ENCODE measurements at places on chromosomes 6 and 20.
A peak's percentile ranks its signal among the peaks of the same experiment; 100 is the strongest.

GRCh38 chr20:16388731-16389130 is 184.5 kb downstream of the KIF16B start:
- DNase-seq: no peak

DNA sequence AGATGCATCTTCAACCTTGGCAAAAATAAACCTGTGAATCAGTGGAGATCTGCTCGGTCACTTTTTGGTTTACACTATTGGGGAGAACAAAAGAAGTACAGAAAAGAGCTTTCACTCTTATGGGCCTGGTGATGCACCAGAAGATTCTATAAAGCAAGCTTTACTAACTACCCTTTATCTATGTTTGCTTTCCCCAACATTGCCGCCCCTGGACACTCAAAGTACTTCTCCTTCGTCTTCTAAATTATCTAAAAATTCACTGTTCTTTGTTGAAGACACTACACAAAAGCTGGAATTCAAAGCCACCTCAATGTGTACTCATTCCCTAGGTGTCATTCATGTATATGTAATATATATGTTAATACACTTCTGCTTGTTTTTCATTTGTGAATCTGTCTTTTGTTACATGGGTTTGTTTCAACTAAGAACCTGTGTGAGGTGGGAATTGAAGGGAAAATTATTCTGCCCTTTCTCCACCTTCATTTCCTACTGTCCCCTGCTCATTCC is 97.9 kb upstream of the BTN3A2 start:
- no peak for DNase-seq

GRCh38 chr6:149482545-149483333 is 2.1 kb downstream of the ZC3H12D start:
- DNase-seq: no peak

DNA sequence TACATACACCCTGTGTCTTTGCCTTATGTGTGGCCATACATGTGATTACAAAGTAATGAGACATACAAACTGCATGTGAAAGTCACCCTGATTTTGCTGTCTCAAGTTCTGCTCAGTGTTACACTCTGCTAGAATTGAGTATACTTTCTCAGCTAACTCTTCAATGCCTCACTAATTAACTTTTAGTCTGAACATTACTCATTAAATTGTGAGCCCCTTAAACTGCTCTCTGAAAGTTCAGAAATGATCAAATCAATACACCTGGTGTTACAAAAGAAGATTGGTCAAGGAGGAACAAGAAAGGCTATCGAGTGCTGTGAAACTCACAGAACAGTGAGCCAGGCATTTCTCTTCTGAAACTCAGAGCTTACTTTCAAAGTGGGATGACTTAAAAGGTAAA is 71.3 kb downstream of the MKKS start:
- DNase-seq: no peak

DNA sequence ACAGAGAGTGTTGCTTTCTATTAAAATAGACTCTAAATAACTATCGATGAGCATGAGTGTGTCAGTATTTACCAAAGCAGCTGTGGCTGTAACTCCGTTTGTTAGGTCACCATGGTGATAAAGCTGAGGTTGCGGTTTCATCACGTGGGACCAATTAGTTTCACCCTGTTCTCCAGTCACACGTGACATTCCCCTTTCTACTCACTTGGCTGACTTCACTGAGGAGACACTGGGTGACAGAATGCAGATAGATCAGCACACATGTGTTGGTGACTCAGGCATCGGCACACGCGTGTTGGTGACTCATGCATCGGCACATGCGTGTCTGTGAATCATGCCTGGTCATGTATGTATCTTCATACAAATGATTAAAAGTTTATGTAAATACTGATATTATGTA is 285.4 kb downstream of the THBS2 start:
- no peak for DNase-seq

GRCh38 chr6:20876036-20876435 is 341.8 kb downstream of the CDKAL1 start:
- DNase-seq: no peak

DNA sequence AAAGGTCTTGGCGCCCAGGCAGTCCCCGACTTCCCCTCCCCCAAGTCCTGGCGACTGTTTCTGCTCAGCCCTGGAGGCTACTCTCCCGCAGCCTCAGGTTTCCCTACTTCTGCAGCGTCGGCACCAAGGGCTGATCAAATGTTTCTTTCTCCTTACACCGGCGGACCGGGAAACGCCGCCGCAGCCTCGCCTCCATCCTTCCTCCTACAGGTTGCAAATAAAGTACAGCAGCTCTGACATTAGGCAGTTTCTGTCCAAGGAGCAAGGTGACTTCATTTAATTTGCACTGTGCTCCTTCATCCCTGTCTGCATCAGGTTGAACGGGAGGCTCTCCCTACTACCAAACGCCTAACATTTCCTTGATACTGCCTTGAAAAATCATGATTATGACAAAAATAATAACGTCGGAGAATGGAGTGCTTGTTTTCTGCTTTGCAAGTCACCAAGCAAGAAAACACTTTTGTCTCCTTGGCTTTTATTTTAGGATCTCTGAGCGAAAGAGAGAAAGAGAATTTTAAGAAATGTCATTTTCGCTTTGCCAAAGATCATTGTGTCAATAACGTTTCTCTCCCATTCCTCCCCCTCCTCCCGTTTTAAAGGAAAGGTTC is 1.0 kb downstream of the CLIC5 start:
- DNase-seq: no peak

- no peak for DNase-seq
Measured at GRCh38 chr6:24445704-24446103, 43.0 kb downstream of the MRS2 start.

DNA sequence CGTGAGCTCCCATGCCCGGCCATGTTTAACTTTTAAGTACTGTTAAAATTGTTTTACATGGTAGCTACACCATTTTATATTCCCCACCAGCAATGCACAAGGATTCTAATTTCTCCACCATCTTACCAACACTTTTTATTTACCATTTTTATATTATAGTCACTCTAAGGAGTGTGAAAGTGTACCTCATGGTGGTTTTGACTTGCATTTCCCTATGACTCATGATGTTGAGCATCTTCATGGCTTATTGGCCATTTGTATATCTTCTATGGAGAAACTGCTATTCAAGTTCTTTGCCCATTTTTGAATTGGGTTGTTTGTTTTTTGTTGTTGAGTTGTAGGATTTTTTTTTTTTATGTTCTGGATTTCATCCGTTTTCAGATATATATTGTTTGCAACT is 15.6 kb upstream of the BPHL start:
- DNase-seq: no peak

GRCh38 chr6:41239467-41240159 is 11.5 kb downstream of the TREML4 start:
- no peak for DNase-seq

DNA sequence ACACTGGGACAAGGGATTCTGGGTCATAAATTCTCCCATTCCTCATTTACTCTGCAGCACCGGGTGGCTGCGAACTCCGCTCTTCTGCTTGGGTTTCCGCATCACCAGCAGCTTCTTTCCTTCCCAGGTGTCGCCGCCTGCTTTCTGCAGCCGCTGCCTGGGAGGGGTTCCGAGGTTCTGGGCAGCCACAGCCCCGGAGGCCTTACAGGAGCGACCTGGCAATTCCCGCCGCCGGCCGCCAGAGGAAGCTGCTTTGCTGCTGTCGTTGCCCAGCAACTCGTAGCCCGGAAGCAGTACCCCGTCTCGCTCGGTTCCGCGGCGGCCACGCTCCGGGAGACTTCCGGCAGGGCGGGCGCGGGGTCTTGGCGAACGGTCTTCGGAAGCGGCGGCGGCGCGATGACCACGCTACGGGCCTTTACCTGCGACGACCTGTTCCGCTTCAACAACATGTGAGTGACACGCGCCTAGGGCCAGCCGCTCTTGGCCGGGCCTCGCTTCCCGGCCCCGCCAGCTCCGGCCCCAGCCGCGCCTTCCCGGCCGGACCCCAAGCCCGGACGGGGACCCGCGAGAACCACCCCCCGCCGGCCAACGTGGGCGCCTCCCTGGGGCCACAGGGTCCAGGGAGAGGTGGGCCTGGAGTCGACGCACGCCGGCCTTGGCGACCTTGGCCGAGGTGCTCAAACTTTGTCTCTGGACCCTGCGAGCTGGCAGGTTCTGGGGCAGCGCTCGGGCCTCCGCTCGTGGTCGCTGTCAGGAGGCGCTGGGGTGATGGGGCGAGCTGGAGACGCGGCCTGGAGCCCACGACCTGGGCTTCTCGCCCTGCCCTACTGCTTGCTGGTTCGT is at the start of gene NAA20:
Gene NAA20 (plus strand): TSS at position 362 of the 843 bp plus-strand sequence. CDS start 35 bp downstream, at position 397.
- DNase-seq: peak; percentile 82

GRCh38 chr6:142863981-142864380 is 81.0 kb downstream of the HIVEP2 start:
- DNase-seq: no peak

DNA sequence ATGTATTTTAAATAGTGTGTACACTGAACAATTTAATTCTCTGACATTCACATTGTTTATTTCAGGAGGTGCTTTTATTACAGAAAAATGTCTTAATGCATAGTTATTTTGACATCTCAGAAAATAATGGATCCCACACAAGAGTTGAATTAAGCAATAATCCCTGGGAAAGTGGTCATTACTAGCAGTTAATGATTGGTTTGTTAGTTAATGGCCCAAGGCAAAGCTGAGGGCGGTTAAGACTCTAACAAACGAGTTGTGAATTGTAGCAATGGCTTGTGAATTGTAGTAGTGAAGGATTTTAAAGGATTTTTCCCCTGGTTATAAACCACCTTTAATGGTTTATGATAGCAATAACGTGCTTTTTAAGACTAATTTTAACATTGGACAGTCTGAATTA is 1316.0 kb upstream of the GJE1 start:
- DNase-seq: no peak

DNA sequence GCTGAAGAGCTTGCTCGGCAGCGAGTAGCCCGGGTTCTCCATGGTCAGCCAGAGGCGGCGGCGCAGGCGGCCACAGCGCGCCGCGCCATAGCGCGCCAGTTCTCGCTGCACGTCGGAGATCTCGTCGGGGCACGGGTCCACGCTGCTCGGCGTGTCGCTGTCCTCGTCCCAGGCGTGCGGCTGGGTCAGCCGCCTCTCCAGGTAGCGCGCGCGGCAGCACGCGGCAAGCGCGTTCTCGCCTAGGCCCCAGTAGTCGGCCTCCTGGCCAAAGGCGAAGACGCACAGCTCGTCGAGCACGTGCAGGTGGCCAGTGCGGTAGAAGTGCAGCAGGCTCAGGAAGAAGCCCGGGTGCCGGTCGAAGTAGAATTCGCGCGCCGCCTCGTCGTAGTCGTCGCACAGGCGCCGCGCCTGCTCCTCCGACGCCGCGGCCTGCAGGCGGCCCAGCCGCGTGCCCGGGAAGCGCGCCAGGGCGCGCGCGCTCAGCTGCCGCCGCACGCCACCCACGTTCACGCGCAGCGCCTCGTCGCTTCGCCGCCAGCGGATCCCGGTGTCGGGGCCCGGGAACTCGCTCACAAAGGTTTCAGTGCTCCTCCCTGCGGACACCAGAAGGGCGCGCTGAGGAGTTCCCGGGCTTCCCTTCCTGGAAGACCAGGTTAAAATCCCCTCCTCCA is 2.7 kb downstream of the KCNS1 start:
- DNase-seq: no peak

- DNase-seq: no peak
Measured at GRCh38 chr6:39899554-39900295, 34.5 kb downstream of the MOCS1 start.

GRCh38 chr20:13231031-13231752 is 10.1 kb downstream of the ISM1 start:
- no peak for DNase-seq

DNA sequence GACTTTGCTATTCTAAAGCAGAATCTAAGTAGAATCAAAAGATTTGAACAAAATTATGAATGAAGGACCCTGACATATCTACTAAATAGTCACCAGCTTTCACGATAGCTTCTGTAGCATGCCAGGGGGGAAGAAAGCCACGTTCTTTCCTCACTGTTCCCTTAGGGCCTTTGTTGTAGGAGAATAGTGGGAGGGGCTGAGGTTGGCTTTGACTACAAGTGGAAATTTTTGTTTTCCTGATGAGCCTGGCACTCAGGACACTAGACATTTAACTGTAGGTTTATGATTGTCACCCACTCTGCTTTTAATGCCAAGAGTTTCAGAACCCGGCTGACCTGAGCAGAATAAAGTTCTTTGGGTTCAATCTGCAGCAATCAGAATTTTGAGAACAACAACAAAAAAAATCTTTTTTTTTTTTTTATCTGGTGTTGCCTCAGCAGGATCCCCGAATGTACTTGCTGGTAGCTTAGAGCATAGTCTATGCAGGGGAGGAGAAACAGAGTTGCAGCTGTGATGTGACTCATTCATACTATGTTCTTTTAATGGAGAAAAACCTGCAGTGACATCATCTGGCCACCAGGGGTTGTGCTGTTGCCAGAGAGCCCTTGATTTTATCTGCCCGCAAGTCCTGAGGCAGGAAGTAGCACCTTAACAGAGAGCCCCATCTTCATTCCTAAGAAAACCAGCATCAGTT is 38.5 kb downstream of the TPD52L1 start:
- peak; percentile 58 for DNase-seq

DNA sequence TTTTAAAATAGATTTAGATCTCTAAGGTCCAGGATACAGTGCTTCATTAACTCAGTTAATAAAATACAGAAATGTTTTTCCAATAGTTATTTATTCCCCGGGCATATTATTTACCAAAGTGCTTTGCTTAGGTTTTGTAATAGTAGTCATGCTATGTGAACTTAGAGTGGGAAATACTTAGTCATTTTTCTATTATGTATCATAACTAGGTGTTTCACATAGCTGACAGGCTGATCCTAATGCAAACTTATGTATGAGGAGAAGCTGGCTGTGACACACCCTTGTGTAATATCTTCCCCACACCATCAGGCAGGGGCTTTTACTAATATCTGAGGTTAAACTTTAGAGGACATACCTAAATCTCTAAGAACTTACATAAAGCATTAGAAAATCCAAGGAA is 277.7 kb upstream of the RIMS1 start:
- DNase-seq: no peak

DNA sequence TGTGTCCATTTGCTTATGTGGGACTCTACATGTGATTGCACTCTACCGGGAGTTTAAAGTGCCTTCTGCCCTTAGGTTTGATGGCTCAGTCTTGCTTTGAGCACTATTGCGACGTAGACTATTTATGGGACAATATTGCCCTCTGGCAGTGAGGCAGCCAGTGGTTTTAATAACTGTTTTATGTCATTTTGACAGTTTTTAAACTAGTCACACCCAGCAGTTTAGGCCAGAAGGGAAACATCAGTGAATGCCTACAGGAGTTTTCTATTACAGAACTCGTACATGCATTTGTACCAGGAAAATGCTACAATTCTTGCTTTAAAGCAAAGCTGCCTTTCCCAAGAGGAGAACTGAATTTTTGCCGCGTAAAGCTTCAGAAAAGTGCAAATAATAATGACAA is 813.7 kb downstream of the KIF16B start:
- no peak for DNase-seq

DNA sequence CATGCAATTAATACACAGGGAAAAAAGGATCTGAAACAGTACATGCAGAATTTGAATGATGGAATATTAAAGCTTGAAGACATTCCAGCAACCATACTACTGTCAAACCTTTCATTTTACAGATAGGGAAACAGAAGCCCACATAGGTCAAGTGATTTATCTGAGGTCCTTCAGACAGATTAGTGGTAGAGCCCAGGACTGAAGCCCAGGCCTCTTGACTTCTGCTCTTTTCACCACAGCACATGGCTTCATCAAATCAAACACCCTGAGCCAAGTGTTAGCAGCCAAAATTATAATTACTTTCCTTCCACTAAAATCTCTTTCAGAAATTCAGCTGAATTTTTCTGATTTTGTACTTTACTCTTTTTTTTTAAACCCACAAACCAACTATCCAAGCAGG is 435.6 kb upstream of the RUNX2 start:
- DNase-seq: no peak

- no peak for DNase-seq
Measured at GRCh38 chr6:155212616-155213380, 51.0 kb upstream of the CLDN20 start.

- DNase-seq: no peak
Measured at GRCh38 chr20:43658723-43659419, 8.0 kb upstream of the MYBL2 start.

- DNase-seq: no peak
Measured at GRCh38 chr6:98633886-98634285, 200.5 kb upstream of the POU3F2 start.
